CD4-positive, alpha-beta T cell treated with Interleukin-6 for 4 hours (primary cell): ENCODE measurements at places on chromosomes 12 and 14.

- DNase-seq, result no peak
Measured at GRCh38 chr12:31973818-31974217, 14.6 kb downstream of the RESF1 start.

- no peak for DNase-seq
Measured at GRCh38 chr14:37585101-37585511, 9.9 kb downstream of the FOXA1 start.

- DNase-seq, result peak; percentile 55
Measured at GRCh38 chr14:69658664-69659261, 47.4 kb downstream of the SUSD6 start.

DNA sequence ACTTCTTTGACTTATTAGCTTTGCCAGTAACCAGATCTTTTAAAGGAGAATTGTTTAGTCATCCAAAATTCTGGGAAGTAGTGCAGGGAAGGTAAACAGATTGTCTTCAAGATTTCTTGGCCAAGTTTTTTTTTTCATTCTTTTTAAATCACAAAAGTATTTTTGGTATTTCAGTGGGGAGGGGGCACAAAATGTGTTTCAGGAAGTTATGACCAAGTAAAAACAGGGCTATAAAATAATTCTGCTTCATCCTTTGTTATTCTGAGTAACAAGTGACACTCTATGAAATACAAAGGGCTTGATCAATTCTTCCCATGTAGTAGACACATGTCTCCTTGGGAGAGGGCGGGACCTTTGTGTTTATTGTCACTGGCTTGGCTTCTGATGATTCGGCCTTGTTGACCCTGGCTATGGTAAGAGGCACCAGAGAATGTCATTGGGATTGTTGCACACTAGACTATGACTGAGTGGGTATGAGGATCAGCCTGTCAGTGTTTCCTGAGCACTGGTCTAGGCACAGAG is 55.4 kb downstream of the SUSD6 start:
- DNase-seq, result no peak

DNA sequence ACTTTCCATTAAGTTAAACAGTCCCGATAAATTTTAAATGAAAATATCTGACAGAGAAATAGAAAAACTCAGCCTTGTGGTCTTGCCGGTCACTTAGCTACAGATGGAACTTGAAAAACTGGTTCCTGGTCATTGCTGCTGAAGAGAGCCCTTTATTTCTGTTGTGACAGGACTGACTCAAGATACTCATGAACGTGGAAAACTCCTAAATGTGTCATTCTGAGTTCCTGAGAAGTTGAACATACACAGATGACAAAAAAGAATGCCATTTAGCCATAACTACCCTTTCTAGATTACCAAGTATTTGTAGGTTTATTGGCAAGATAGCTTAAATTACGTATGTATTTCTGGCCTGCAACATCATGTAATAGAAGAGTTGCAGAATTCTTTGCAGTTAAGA is 134.2 kb downstream of the HMGA2 start:
- DNase-seq, result no peak

- no peak for DNase-seq
Measured at GRCh38 chr12:30420561-30420960, 275.1 kb downstream of the IPO8 start.

DNA sequence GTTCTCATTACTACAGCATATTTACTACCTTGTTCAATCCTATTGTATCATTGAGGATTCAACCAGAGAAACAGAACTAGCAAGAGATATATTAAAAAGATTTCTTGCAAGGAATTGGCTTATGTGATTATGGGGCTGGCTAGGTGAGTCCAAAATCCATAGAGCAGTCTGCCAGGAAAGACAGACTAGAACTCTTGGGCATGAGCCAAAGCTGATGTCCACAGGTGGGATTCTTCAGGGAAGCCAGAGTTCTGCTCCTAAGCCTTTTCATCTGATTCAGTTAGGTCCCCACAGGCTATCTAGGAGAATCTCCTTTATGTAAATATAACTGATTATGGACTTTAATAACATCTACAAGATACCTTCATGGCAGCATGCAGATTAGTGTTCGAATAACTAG is 26.0 kb downstream of the PELI2 start:
- no peak for DNase-seq

- no peak for DNase-seq
Measured at GRCh38 chr14:68094752-68095151, 275.2 kb downstream of the RAD51B start.

GRCh38 chr14:49420201-49420600 is 166.0 kb downstream of the RPS29 start:
- DNase-seq, result no peak

DNA sequence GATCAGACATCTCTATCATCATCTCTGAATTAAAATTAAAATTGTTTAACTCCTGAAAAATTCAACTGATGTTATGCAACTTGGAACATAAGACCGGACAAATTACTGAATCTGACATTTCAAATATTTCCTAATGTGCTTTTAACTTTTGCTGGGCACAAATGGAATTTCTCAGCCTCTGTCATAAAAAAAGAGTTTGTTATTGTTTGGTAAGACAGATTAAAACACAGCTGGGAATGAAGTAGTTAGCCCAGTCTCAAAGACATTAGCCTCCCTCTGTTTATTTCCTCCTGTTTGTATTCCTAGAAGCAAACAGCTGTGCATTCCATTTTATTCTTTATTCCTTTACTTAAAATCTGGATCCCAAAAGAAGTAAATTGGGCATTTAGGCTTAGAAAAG is 29.4 kb downstream of the PLEKHA5 start:
- no peak for DNase-seq

GRCh38 chr12:53743266-53744129 is 8.3 kb downstream of the CISTR start:
- peak; percentile 67 for DNase-seq

DNA sequence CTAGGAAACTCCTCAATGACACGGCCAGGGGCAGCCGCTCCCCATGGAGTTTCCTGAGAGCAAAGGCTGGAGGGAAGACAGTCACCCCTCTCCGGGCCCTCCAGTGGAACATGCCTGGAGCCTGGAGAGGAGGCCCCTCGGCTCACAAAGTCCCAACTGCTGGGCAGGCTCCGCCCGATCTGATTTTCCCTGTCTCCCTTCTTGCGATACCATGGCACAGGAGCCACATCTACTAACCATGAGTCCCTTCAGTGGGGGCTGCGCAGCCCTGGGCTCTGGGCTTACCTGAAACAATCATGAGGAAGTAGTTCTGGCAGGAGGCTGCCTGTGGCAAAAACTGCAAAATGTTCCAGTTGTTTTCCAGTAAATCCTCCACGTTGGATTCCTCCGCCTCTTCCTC is 15.3 kb downstream of the P2RX2 start:
- no peak for DNase-seq

DNA sequence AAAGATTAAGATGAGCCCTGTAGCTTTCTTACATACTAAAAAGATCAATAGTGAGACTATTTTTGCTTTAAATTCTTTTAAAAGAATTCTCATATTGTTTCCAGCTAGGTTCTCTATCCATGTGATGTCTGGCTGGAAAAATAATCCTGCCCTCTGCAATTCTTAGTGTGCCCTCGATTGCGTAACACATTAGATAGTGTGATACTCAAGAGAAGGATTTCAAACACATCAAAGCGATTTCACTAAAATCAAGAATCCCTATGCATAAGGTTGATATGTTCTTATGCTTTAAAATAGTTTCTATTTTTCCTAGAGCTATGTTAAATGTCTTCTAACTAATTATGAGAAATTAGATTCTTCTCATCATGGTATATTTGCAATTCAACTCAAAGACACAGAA is 127.3 kb upstream of the PLEKHA5 start:
- DNase-seq, result no peak

GRCh38 chr12:26554332-26554731 is 278.7 kb downstream of the ITPR2 start:
- DNase-seq, result no peak

DNA sequence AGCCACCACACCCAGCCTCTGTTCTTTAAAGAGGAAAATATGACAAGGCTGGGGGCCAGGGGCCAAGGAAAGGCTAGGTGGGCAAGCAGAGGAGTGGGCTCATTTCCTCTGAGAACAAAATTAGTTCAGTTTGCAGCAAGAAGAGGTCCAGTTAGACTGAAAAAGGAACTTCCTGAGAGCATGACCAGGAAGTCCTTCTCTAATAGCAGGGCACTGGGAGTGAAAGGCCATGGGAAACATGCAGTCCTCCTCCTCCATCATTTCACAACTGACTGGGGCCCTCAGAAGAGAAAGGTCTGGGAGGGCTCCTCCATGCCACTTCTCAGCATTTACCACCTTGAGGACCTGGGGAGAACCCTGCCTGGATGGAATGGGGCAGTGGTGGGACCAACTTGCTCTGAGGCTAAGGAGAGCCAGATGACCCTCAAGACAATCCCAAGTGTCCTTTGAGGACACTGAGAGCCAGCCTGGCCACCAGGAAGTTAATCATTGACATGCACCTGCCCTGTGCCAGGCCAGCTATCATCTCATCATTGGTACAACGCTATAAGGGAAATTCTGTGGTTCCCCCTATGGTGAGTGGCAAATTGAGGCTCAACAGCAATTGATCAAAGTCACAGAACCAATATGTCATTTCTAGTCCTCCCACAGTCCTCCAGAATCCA is 2.0 kb downstream of the AQP2 start:
- DNase-seq, result no peak

GRCh38 chr12:53190108-53190729 is 9.5 kb upstream of the CSAD start:
- DNase-seq, result peak; percentile 68

- DNase-seq, result peak; percentile 79
Measured at GRCh38 chr12:50070314-50071060, 13.1 kb downstream of the ASIC1 start.

GRCh38 chr14:67892466-67893100 is 73.0 kb downstream of the RAD51B start:
- no peak for DNase-seq

DNA sequence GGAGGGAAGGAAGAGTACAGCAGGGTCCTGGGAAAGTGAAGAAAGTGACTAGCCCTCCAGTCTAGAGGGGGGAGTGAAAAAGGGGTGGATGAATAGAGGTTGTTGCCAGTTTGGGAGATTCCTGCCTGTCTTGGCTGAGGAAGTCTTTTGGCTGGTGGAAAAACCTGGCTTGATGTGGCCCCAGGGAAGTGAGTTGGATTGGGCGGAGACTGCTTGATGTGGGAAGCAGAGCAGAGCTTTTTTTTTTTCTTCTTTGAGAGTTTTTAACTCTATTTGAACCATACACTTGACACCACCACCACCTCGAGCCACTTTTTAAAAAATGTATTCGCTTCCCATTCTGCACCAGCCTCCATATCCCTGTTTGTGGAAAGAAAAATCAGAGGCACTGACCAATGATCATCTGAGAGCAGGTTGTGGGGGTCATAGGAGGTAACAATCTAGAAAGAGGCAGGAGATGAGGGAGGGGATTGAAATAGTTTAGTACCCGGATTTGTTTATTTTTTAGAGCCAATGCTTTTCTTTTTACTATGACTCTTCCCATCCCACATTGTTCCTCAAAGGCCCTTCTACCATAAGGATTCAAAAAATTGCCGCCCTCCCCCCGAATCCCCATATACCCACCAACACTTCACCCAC is 690 bp upstream of the DTX3 start:
- DNase-seq, result no peak

DNA sequence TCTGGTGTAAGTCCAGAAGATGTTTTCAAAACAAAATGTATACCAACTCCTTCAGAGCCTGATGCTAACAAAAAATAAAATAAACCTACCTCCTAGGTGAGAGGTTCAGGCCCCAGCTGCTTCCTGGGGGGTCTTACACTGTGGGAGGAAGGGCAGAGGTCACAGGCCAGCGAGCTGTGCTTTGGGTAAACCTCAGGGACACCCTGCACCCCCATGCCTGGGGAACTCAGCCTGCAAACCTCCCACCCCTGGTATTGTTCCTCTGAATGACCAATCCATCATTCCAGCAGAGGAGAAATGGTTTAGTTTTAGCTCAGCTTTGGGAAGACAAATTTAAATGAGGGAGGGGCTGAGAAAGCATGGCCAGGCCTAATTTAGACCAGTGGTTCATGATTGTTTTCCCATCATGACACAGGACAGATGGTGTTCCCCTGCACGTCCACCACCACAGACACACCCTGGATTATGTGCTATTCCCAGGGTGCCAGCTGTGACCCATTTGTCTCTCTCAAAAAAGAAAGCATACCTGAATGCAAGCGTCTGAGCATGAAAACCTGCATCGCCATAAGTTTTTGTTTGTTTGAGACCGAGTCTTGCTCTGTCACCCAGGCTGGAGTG is 14.5 kb upstream of the TFCP2 start:
- DNase-seq, result no peak

DNA sequence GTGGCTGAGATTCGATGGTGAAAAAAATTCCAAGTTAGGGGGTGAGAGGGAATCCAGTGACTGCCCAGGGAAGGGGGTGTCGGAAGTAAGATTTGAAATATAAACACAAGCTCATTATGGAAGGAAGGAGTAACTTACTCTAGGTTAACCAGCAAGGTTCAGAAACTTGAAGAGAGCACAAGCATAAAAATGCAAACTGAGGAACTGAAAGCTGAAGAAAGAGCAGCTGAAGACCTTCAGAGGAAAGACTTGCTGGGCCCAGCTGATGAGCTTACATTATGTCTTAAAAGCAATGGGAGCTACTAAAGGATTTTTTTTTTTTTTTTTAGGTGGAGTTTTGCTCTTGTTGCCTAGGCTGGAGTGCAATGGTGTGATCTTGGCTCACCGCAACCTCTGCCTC is 189.7 kb upstream of the GRIN2B start:
- no peak for DNase-seq

DNA sequence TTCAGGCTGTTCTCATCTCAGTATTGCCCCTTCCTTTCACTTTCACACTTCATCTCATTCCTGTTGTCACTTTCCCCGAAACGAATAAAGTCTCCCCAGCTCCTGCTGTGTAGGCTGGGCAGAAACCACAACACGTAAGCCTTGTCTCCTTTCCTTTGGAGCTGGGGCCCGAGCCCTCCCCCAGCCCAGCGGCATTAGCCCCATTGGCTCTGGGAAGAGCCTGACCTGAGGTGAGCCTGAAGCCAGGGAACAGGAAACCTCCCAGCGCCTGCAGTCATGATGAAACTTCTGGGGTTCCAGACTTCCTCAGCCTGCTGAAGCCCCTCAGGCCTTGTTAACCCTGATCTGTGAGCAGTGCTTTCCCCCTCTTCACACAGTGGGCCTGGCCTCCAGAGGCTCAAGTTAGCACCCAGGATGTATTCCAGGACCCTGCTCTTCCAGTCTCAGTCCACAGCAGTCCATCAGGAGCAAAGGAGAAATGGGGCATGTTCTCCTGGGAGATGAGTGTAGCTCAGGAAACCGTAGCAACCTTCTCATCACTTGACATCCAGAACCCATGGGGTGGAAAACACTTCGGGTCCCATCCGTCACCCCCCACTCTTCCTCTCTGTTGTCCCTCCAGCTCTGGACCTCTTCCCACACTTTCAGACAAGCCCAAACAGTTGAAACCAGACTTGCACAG is 21.8 kb downstream of the VASH1 start:
- no peak for DNase-seq

- DNase-seq, result peak; percentile 54
Measured at GRCh38 chr12:52004042-52004648, 2.6 kb upstream of the TAMALIN start.

DNA sequence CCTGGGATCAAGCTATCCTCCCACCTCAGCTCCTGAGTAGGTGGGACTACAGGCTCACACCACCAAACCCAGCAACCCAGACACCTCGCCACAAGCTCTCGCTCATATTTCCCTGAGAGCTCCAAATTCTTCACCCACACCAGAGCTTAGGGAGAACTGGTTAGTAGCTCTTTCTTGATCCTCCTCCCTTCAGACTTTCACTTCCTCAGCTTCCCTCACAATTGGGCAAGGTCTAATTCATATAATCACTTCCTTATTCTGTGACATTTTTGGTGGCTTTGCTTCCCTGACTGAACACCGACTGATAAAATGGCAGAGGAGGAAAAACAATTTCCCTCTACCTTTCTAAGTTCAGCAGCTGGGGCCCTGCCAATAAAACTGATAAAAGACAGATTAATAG is 88.5 kb downstream of the GXYLT1 start:
- no peak for DNase-seq

- peak; percentile 36 for DNase-seq
Measured at GRCh38 chr12:49705479-49706134, 1.6 kb downstream of the FMNL3 start.
